CD4-positive, alpha-beta T cell treated with Interferon alpha-2 for 1 hour (primary cell): ENCODE measurements at places on chromosomes 6 and 20.

- no peak for DNase-seq
These were observed 278.4 kb upstream of the PTCHD4 start for GRCh38 chr6:48389146-48390043.

- no peak for DNase-seq
These were observed 9.1 kb upstream of the PBOV1 start for GRCh38 chr6:138227316-138227781.

- no peak for DNase-seq
These were observed 33.4 kb downstream of the FOXO3 start for GRCh38 chr6:108594151-108594550.

- DNase-seq = no peak
These were observed 11.6 kb downstream of the SPACA1 start for GRCh38 chr6:88059191-88059590.

DNA sequence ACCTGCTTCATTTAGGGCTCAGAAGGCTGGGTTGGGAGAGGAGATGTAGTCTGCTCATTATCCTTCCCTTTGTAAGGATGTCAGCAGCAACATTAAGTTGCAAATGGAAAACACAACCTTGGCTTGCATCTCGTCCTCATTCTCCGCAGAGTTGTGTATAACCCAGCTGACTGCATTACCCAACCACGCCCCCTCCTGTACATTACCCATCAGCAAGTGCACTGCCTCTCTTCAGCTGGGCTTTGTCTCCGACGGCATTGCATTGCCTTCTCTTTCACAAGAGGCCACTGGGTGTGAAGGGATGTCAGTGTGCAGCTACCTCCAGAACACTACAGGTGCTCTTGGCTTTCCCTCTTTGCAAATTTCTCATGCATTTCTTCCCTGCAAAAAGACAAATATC lies 128.7 kb upstream of the TSHZ2 start:
- no peak for DNase-seq

- DNase-seq = no peak
These were observed 104.4 kb upstream of the BMP2 start for GRCh38 chr20:6663104-6663503.

GRCh38 chr20:39716796-39717341 lies 754.7 kb downstream of the DHX35 start:
- no peak for DNase-seq

GRCh38 chr6:27206806-27207205 lies 40.7 kb upstream of the PRSS16 start:
- no peak for DNase-seq

DNA sequence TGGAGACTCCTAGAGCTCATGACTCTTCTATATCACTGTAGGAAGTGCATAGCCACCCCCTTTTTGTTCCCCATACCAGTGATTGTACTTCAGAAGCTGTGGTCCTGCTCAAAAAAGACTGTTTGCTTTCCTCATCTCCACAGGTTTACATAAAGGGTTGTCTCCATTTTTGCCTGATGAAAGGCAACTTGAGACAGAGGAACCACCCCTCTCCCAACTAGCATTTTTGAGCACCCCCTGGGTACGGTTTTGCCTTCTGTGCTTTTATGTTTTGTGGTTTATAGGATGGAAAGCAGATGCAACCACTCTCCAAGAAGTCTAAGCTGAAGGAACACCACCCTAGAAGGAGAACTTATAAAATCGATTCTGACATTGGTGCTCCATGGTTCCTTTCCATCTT lies 127.7 kb upstream of the SUPT3H start:
- no peak for DNase-seq

DNA sequence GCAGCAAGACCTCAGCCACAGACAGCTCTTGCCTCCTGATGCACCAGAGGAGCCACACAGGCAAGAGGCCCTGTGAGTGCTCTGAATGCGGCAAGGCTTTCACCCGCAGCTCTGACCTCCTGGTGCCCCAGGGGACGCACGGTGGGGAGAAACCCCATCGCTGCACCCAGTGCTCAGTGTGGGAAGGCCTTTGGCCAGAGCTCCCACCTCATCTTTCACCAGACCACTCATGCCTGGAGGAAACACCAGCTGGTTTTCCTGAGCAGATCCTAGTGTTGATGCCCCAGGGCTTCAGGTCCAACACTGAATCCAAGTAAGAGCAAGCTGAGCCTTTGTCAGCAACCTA lies 37.0 kb upstream of the XRN2 start:
- DNase-seq = no peak

- peak; percentile 5 for DNase-seq
These were observed 181.2 kb downstream of the ZDHHC14 start for GRCh38 chr6:157561929-157562810.

DNA sequence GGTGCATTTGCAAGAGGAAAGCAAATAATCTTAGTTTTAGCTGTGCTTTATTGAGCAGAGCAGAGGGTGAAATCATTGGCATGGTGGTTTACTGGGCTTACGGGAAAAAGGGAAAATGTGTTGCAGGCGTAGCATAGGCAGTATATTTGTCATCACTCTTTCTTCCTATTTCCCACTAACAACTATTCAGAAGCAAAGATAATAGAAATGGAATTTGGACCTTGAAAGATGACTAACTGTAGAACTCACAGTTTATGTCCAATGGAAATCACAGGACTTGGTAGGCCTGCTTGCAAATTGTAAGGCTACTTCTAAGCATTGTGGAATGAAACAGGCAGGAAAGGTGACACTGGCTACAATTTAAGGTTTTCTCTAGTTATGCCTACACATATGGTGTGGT lies 611.9 kb upstream of the MAN1A1 start:
- no peak for DNase-seq

DNA sequence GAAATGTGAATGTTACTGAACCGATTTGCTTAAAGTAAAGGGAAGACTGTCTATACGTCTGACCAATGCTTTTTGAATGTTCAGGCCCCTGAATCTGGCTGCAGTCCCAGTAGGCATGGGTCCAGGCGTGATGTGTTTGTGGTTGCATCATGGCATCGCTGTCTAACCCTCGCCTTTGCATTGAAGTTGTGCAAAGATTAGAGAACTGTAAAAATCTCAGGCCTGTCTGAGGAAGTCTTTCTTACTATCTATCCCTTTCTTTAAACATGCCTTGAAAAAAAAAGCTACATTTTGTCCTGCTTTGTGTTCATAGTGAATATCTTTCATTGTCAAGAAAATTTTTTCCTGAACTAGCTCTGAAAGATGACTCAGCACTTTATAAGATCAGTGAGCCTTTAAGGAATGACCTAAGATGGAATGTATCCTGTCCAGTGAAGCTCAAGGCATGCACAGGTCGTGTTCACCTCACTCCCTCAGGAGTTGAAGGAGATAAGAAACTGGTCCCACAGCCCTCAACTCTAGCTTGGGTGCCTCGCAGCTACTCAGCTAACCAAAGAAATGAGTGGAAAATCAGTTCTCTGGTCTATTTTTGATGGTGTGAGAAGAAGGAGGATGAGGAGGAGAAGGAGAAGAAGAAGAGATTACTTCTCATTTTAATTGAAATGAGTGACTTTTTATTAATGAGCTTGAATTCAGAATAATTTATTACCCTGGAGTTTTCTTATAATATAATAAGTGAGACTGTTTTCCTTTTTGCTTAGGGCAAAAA lies 48.6 kb downstream of the TPD52L1 start:
- DNase-seq = no peak

- DNase-seq = no peak
These were observed 4.0 kb upstream of the PLN start for GRCh38 chr6:118544105-118544504.

DNA sequence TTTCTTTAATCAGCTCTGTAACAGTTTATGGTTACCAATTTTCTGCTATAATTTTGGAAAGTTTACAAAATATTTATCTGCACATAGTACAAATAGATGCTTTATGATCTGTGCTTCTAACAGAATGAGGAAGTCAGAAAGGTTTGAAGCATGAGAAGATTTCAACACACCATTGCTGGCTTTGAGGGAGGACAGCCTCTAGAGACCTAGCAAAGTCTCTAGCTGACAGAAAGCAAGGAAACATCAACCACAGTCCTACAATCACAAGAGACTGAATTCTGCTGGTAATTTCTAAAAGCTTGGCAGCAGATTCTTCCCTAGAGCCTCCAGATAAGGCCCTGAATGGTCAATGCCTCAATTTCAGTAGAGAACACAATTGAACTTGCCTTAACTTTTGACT lies 750.8 kb upstream of the SLC35B3 start:
- DNase-seq = no peak

DNA sequence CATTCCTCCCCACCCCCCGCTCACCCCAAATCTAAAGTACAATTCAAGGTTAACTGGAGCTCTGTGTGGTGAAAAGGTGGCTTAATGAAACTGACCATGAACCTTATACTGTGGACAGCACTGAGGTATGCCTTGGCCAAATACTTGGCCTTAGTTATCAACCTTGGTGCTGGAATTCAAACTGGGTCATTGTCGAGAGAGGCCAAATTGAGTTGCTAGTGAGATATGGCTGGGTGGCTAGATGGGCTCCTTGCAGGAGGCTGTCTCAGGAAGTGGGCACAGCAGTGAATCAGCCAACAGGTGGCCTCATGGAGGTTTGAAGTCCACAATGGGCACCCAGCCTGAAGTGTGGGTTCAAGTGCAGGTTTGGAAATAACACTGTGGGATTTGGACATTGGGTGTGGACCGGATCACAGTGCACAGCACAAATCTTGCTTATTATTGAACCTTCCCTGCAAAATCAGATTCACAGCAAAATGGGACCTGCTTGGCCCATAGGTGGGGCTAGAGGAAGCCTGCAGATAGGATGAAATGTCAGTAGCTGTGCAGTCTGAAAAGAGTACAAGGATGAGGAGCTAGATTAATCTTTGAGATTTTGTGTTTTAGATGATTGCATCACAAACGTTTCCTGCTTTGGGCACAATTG lies 5.6 kb upstream of the BTBD3 start:
- no peak for DNase-seq

GRCh38 chr6:2990932-2991506 lies 8.7 kb upstream of the NQO2 start:
- no peak for DNase-seq

GRCh38 chr6:67112120-67112519 lies 1405.1 kb upstream of the EYS start:
- DNase-seq = no peak

GRCh38 chr6:1255636-1256365 lies 56.1 kb upstream of the FOXQ1 start:
- DNase-seq = no peak

GRCh38 chr6:21864206-21864605 lies 270.7 kb downstream of the SOX4 start:
- DNase-seq = no peak

DNA sequence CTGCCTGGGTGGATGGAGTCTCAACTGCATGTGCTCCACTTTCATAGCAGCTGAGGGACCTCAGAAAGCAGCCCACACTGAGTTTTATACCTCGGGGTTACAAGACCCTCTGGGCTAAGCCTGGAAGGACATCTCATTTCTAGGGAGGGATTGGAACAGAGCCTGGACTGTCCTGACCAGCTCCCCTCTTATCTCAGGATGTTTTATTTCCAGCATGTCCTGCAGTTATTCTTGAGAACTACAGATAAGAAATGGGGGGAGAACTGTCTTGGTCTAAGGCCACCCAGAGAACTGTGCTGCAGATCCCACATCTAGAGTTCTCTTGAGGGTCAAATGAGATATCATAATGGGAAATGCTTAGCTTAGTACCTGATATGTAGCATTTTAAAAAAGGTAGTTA lies 97.3 kb upstream of the CHD6 start:
- no peak for DNase-seq

- no peak for DNase-seq
These were observed 6.0 kb downstream of the SALL4 start for GRCh38 chr20:51796340-51796739.

DNA sequence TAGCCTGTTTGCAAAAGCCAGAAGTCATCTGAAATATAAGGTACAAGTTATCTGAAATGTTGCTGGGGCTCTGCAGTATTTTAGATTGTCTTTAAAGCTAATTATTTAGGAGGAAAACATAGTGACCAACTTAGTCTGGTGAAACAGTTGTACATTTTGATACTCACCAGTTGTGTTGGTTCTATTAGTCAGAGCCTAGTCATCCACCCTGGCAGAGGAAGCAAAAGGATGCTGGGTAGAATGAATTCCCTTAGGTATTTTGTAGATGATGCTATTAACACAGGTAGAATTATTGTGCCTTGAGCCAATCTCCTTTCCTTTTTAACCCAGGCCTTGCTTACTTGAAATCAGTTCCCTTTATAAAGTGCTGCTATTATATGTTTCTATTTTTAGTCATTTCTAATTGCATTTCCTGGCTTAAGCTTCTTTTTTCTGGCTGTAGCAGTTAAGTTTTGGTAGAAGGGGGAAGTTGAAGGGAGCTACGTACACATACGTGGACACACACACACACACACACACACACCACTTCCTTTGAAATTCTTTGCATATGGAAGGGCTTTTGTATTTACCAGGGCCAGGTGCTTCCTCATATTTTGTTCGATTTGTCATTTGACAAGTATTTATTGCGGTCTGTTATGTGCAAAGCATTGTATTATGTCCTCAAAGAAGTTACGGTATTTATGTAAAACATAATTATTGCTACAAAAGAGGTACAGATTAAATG lies 82.4 kb downstream of the RTN4IP1 start:
- peak; percentile 43 for DNase-seq

DNA sequence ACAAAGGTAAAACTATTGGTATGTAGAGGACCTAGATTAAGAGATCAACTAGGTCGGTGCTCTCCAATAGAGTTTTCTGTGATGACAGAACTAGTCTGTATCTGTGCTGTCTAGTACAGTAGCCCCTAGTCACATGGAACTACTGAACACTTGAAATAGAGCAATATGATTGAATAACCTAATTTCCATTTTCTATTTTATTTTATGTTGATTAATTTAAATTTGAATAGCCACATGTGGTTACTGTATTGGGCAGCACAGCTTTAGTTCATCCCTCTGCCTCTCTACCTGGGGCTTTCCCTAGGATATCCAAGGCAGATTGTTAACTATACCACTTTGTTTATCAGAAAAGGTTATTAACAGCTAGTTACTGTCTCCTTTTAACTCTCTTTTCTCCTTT lies 27.0 kb downstream of the FILIP1 start:
- DNase-seq = no peak

DNA sequence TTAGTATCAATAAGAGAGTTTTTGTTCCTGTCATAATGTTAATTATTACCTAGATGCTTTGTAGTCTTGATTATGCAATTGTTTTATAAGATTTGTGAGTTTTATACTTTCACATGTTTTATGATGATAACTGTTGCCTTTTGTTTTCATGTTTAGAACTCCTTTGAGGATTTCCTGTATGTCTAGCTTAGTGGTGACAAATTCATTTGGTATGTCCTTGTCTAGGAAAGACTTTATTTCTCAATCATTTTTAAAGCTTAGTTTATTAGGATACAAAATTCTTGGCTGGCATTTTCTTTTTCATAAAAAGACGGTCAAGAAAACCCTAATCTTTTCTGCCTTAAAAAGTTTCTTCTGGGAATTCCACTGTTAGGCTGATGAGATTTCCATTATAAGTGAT lies 849.9 kb upstream of the EYS start:
- no peak for DNase-seq

- DNase-seq = peak; percentile 67
These were observed 10.3 kb upstream of the TULP1 start for GRCh38 chr6:35522660-35523658.

DNA sequence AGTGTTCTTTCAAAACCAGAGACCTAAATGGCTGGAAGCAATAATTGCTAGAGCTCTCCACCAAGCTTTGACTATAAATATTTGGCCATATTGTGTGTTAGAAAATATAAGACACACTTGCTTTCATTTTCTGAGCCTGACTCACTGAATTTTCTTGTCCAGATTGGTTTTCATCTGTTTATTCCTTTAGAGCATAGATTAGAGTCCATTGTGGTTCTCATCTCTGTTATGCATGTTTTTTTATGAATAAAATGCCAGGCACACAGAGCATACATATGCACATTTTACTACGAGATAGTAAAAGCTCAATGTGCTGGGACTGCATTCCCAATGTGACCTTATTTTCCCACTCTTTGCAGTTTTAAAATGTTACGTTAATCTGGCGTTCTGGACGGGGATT lies 115.3 kb upstream of the MLIP start:
- DNase-seq = no peak
